ENCODE measurements at places on chromosomes 1 and 21.

GRCh38 chr1:224273641-224274040, 56.3 kb downstream of the NVL start:
- no peak for DNase-seq

DNA sequence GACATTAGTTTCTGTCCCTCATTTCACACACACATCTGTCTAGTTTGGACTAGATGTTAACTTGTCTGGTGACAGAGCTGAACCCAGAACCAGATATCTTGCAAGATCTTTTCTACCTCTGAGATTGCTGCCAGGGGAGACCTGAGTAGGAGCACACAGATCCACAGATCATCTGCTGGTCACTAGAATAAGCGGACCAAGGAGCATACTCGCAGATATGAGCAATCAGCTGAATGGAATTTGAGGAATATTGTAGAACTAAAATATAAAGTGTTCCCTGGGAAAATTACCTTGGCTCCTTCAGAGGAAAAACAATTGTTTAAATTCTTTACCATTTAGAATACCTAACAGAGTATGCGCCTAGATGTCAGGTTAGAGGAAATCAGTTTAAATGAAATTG, 90.7 kb downstream of the TNFSF18 start:
- no peak for DNase-seq

GRCh38 chr1:158146165-158146564, 34.5 kb upstream of the CD1D start:
- DNase-seq: no peak

- no peak for DNase-seq
Observed at GRCh38 chr21:38266732-38267131, 9.9 kb downstream of the KCNJ15 start.

DNA sequence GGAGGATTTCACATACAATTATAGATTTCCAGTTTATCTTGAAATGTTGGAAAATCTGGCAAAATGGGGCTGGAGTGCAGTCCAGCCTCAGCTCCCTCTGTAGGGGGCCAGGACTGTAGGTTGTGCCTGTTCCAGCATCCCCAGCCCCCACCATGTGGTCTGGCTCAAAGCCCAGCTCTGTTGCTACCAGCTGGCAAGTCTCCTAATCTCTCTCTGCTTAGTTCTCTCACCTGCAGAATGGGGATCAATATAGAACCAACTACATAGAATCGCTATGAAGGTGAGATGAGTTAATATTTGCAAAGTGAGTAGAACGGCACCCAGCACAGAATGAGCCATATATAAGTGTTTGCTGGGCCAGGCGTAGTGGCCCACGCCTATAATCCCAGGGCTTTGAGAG, 50.0 kb upstream of the TARDBP start:
- no peak for DNase-seq

- no peak for DNase-seq
Observed at GRCh38 chr1:30377230-30378002, 346.0 kb downstream of the MATN1 start.

GRCh38 chr1:169309178-169310166, 58.1 kb downstream of the NME7 start:
- no peak for DNase-seq

Data from central memory CD4-positive, alpha-beta T cell (primary cell).